ENCODE measurements at places on chromosomes 4 and X.

DNA sequence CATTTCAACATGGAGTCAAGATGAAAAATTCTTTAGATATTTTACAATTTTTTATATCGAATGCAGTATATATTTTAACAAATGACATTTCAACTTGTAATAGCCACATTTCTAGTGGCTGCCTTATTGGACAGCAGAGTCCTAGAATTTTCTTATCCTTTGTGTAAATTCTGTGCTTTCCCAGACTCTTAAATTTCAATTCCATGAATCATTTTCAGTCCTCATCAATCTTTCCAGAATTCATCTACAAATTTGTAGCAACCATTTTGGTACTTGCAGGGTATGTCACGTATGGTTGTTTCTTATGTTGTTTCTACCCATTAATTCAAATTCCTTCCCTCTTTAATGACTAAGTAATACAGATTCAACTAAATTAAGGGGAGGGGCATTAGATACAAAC, 2.7 kb downstream of the PAICS start:
- no peak for DNase-seq

GRCh38 chr4:89184407-89184806, 73.1 kb downstream of the TIGD2 start:
- no peak for DNase-seq

DNA sequence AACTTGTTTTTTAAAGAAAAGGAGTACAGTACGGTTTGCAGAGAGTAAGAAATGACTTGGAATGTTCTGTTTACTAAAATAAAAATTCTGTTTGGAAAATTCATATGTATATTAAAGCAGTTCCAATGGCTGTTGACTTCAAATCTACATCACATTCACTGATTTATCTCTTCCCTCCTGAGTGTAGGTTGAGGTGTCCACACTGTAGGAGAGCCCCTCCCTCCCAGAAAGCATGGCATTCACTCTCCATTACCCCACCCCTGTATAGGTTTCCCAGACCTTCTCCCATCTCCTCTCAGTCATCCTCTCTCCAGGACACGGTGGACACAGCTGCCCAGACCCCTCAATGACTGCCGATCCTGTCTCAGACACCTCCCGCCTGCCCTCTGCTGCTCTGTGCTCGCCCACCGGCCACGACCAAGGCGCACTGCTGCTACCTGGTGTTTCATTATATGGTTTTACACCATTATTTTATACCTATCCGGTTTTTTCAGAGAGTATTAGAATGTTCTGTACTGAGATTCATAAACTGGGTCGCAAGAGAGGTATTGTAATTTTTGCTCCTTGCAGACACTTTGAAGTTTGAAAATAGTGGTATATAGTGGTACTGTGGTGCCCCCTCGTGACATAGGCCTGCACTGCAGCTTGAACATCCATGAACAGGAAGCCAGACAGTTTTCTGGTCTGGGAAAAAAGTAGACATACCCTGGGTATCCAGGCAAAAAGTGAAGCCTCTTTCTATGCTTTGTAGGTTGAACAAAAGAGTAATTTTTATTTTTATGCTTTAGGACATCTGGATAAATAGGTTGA, 38.8 kb upstream of the BEX4 start:
- peak; percentile 2 for DNase-seq

DNA sequence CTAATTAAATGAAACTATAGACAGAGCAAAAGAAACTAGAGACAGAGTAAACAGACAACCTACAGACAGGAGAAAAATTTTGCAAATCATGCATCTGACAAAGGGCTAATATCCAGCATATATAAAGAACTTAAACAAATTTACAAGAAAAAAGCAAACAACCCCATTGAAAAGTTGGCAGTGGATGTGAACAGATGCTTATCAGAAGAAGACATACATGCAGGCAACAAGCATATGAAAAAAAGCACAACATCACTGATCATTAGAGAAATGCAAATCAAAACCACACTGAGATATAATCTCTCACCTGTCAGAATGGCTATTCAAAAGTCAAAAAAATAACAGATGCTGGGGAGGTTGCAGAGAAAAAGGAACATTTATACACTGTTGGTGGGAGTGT, 14.8 kb downstream of the ZNF280C start:
- DNase-seq: no peak

- DNase-seq: no peak
Observed at GRCh38 chr4:8558080-8558960, 21.9 kb upstream of the GPR78 start.

- no peak for DNase-seq
Observed at GRCh38 chrX:134484039-134484438, 24.1 kb downstream of the HPRT1 start.

GRCh38 chr4:123055943-123056342, 133.5 kb upstream of the NUDT6 start:
- DNase-seq: no peak

DNA sequence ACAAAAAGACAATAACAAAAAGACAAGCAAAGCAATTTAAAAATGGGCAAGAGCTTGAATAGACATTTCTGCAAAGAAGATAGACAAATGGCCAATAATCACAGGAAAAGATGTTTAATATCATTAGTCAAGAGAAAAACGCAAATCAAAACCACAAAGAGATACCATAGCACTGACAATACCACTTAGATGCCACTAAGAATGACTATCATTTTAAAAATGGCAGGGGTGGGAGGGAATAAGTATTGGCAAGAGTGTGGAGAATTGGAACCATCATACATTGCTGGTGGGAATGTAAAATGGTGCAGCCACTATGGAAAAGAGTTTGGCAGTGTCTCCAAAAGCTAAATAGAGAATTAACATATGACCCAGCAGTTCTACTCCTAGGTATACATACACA, 15.1 kb upstream of the EXOC1 start:
- DNase-seq: no peak

GRCh38 chrX:1661922-1662221, 47.0 kb downstream of the ASMT start:
- no peak for DNase-seq

DNA sequence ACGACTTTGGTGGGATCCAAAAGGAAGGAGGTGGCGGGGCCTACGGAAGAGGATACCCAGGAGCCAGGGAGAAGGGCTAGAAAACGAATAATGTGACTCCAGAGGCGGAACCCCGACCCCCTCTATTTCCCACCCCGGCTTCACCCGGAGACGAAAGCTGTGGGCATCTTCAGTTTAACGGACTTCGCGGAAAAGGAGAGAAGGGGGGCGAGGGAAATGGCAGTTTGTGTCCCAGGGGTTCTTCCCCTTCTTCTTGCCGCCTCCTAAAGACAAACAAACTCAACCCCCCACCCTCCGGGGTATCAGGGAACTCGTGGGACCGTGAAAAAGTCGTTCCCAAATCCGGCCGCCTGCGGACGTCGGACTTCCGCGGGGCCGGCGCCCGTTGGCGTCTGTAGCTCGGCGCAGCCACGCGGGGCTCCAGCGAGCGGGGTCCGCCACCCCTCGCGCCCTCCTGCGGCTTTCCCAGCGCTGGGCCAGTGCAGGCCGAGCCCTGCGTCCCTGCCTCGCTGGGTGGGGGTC, 3.6 kb upstream of the LEF1 start:
- no peak for DNase-seq

DNA sequence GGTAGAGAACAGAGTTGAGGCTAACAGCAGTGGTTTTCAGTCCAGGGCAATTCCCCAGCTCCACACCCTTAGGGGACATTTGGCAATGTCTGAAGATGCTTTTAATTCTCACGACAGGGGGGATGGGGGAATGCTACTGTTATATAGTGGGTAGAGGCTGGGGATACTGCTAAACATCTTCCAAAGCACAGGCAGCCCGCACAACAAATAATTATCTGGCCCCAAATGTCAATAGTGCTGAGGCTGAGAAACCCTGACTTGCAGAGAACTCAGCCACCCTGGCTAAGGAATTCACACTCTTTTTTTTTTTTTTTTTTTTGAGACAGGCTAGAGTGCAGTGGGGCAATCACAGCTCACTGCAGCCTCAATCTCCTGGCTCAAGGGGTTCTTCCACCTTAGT, 60.6 kb downstream of the POLR2B start:
- no peak for DNase-seq

GRCh38 chr4:89222170-89222569, 85.4 kb downstream of the GPRIN3 start:
- DNase-seq: no peak

- DNase-seq: no peak
Observed at GRCh38 chr4:67048530-67048929, 496.8 kb downstream of the CENPC start.

GRCh38 chr4:6591781-6592180, 16.8 kb downstream of the MAN2B2 start:
- DNase-seq: no peak

- no peak for DNase-seq
Observed at GRCh38 chr4:127687580-127687979, 42.6 kb upstream of the SLC25A31 start.

DNA sequence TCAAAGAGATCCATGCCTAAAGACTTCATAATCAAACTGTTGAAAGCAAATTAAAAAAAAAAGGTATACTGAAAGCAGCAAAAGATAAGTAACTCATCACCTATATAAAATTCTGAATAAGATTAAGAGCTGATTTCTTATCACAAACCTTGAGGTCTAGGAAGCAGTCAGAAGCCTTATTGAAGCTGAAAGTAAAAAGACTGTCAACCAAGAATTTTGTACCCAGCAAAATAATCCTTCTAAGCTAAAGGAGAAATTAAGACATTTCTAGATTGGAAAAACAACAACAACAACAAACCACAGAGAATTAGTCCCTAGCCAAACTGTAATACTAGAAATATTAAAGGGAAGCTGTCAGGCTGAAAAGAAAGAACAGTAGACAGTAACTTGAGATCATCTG, 622.9 kb downstream of the PCDH7 start:
- no peak for DNase-seq

- DNase-seq: no peak
Observed at GRCh38 chr4:5048721-5049120, 2.6 kb upstream of the STK32B start.

DNA sequence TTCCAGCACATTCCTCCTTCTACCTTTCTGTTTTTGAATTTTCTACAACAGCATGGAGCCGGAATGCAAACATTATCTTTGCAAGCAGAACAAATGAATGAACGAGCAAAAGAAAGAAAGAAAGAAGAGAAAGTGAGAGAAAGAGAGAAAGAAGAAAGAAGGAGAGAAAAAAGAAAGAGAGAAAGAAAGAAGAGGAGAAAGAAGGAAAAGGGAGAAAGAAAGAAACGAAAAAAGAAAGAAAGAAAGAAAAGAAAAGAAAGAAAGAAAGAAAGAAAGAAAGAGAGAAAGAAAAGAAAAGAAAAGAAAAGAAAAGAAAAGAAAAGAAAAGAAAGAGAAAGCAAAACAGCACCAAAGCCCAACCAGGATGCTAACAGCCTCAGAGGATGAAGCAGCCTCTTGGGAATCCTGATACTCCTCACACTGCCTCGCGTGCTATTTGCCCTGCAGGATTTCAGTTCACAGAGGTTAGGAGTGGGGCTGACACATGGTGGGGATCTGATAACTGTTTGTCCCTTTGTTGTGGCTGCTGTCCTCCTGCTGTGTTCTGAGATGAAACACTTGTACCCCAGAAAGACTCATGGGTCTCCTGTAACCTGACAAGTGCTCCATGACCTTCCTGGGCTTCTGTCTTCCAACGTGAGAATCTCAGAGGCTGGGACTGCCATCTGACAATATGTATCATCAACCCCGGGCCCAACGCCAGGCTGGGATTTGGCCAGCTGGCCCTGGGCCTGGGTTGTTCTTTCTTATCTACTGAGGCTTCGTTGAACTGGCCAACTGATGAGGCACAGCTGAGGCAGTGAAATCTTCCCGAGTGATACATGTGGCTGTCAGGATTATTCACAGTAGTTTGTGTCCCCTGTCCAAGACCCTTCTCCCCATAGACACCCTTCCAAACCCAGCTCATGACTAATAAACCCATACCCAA, 61.0 kb downstream of the SEPSECS start:
- DNase-seq: no peak

DNA sequence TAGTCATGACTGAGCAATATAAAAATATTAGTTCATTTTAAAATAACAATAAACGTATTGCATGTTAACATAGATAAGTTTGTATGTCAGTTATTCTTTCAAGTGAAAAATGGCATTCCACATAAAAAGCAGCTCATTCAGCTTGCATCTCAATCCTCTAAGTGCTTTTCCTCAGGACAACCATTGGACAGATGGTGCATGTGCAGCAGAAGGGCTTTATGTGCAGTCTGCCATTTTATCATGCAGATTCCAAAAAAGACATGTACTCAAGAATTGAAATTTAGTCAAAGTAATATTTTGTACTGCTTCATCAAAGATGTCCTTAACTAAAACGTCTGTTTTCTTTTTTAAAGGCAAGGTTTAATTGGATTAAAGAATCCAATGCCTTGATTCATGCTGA, 93.4 kb downstream of the RS1 start:
- no peak for DNase-seq

DNA sequence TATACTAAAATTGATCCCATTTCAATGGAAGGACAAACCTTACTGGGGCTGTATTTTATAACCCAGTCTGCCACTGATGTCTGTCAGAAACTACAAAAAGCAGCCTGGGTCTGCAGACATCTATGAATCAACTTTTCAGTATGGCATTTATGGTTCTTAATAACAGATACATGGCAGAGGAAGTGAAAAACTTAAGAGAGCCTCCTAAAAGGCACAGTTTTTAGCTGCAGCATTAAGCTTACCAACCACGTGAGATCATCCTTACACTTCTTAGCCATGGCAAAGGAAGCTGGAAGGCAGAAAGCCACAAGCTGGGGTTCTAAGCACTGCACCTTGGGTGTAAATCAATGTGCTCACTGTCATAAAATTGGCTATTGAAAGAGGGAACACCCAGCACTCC, 16.6 kb upstream of the UGT2B17 start:
- no peak for DNase-seq

DNA sequence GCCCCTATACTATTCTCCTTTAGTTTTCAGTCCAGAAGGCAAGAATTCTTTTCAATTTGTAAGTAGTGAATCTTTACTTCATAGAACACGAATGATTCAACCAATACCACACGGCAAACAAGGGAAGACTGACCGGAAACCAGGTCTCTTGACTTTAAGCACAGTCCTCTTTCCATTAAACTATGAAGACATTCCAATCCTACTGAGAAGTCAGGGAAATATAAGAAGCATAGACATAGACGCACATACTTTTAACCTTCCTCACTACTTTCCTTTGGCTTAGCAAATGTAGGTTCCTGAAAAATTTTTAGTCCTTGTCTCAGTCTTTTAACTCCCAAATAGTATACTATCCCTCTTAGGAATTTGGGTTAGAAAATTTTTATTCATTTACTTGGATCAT, 9.1 kb downstream of the CHRDL1 start:
- DNase-seq: no peak

DNA sequence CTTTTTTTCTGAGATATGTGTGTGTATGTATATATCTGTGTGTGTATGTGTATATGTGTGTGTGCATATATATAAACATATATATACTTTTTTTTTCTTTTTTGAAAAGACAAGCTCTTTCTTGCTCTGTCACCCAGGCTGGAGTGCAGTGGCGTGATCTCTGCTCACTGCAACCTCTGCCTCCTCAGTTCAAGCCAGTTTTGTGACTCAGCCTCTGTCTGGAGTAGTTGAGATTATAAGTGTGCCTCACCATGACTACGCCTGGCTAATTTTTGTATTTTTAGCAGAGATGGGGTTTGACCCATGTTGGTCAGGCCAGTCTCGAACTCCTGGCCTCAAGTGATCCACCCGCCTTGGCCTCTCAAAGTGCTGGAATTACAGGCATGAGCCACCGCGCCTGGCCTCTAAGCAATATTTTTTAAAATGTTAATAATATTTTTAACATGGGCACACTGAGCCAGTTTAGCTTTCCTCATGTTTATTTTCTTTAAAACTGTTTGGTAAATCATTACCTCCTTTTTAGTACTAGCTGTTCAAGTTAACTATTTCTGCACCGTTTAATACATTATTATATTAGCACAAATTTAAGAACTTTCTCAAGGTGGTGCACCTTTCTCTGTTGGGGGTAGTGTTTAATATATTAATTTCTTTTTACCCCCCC, 33.3 kb downstream of the BBS12 start:
- DNase-seq: peak; percentile 11

Measured in thoracic aorta (tissue), 2 donors.